ENCODE measurements at places on chromosomes 3 and 15. TPM values are rescaled to one million over a fixed set of nuclear protein-coding genes. Genes with fewer than 3 reads are reported as not detected.

TTLL13 gene
- 0.10 TPM for polyA plus RNA-seq

DNA sequence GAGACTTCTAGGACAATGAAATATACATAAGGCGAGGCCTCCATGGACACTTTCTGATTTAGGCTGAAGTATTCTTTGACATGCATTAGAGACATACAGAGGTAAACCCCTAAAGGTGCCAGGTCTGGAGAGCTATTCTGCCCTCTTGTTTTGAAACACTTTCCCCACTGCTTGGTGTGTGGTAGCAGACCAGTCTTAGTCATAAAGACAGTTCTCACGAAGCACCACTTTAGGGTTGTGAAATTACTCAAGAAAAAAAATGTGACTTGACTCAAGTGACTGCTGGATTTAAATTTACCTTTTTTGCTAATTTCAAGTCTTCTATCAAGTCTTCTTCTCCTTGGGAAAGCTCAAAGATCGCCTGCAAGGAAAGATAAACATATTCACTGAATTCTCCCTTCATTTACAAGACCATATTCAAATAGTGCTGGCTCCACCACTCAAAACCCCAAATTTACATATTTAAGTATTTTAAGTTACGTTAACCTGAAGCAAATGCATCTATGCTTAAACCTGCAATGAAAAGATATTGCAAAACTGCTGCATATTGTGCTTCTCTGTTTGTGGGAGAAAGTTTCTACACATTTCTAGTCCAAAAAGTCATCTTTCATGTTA is 48.4 kb downstream of the ARHGEF3 start:
- DNase-seq, result peak; percentile 40

DNA sequence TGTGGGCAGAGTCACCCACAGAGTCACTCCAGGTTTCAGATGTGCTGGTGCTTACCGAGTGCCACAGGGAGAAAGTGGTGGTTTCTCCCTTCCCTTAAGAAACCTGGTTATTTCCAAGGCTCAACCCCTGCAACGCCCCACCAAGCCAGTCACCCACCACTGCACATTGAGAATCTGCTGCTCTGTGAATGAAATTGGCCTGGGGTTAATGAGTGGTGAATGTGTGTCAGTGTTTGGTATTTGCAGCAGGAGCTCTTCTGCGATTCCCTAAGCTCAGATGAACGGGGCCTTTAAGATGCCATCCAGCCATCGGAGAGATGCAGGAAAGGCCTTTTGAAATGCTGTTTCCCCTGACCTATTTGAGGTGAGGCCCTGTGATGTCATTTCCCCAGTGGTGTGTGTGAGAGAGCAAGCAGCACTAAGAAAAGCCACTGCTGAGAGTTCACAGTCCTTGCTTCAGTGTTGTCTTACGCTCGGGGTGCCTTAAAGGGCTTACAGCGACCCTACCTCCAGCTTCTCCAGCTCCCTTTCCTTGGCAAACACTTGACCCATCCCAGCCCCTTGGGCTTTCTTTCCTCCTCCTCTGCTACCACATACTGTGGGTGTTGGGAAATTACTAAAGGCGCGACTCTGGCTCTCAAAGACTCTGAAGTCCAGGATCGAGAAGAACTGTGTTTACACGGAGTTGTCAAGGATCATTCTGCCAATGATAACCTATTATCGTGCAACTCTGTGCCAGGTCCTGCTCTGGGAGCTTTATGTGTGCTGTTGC is 68.9 kb downstream of the SMAD3 start:
- DNase-seq, result peak; percentile 82

- peak; percentile 86 for DNase-seq
These were observed 33.5 kb upstream of the CSPG5 start for GRCh38 chr3:47612178-47612577.

DNA sequence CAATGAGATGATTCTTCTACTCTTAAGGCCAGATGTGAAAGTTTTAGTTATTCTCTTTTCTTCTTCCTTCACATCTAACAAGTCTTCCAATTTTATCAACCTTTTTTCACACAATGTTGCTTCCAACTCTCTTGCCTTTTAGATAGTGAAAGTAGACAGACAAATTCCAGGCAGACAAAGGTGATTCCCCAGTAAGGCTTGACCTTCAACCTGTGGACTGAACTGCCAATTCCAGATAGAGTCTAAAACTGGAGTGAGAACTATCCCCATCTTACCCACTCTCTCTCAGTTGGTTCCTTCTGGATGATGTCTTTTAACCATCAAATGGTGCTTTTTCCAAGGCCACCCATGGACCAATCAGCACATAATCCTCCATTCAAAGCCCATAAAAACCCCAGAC is 159.0 kb downstream of the NSUN3 start:
- no peak for DNase-seq

Data from IMR-90 (cell line).